ENCODE measurements at places on chromosomes 2 and 18.

DNA sequence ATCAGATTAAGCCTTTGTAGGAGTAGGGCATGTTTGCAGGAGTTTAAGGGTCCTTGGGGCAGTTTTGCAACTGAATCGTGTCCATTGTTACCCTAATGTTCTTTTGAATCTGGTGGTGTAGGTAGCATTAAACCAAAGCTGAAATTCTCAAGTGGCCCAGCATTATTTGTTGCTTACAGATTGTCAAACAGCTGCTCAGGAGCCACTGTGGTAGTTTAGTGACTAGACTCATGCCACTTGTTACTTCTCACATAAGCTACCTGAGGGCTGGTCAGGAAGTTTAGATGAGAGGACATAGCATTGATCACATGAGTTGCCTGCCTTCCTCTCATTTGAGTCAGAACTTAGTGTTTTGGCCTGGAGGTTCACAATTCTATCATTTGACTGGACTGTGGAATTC, 157.6 kb downstream of the HAUS1 start:
- DNase-seq: no peak

DNA sequence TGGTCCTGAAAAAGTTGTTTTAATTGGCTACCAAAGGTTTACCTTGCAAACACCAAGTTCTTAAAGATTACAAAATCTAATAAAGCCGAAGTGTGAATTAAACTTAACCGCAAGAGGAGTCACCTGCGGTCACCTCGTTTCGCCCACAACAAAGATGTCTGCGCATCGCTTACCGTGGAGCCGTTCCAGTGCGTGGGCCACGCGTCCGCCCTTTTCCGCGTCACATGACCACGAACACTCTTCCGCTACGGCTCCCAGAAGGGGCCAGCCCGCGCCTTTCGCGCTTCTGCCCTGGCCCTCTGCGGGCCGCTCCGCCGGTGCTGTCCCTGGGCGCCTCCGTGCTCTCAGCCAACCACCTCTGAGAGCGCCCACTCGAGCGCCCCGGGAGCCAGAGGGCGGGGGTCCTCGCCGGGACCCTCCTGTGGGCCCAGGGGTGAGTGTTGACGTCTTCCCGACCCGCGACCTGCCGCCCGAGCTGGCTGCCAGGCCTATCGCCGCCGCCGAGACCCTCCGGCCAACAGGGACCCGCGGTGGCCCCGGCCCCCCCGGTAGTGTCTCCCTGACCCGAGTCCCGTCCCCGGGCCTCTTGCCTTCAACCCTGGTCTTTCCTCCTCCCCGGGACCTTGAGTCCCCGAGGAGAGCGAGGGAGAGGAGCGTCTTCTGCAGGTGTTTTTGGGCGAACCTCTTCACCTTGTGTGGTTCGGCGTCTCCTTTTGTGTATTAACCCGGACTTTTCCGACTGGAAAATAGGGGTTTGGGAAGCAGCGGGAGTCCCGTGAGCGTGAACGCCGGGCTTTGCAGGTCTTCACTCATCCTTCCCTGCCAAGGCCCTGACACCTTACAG, at the start of gene MFF:
MFF (plus strand) TSS at position 257 of the 844 bp plus-strand sequence. CDS start 5,415 bp downstream, outside the sequence.
- peak; percentile 52 for DNase-seq

- no peak for DNase-seq
Observed at GRCh38 chr18:79413426-79413825, 17.7 kb downstream of the NFATC1 start.

GRCh38 chr2:196399722-196400691, 228.6 kb upstream of the STK17B start:
- DNase-seq: no peak

DNA sequence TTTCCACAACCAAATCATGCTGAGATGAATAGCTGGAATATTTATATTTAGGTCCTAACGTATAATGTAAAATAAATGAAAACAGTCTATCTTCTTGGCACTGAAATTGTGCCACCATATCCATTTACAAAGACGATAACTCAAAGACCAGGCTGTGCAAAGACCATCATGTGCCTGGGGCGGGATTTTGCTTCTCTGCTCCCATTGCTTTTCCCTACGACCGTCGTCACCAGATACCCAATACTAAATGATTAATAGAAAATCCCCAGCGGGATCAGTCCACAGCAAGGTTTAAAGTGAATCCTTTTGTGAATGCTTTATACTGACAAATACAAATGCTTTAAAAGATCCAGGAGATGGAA, 194.3 kb upstream of the ARL4C start:
- DNase-seq: peak; percentile 69

- no peak for DNase-seq
Observed at GRCh38 chr18:46642561-46642960, 14.5 kb downstream of the LOXHD1 start.

- no peak for DNase-seq
Observed at GRCh38 chr2:215022910-215023309, 115.5 kb downstream of the ABCA12 start.

DNA sequence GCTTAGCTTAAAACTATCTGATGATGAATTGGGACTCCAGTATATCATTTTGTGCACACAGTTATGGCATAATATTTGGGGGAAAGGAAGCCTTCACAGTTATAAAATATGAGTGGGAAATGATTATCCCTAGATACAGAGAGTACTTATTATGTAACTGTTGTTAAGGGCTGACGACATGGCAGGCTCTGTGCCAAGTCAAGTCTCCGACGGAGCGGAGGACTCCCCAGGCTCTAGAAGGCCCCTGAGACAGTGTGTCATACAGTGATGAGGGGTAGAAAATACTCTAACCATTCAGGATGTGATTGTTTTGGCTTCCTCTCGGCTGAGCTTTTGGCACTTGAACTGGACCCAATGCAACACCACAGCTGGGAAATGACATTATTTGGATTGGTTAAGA, 211.8 kb downstream of the SLC8A1 start:
- peak; percentile 20 for DNase-seq

DNA sequence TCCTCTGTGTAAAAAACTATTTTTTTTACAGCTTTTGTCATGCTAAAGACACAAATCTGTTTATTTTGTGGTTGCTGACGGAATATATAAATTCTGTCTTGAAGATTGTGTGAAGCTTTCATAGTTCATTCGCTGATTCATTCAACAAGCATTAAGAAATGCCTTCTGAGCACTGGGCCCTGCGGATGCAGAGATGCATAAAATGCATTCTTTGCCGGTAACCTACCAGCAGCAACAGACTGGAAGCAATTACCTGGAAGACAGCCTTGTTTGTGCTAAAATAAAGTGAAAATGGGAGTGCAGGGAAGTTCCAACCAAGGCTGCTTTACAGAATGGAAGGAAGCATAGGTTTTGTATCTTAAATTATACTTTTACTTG, 119.7 kb downstream of the PMAIP1 start:
- DNase-seq: no peak

- DNase-seq: no peak
Observed at GRCh38 chr2:3040066-3040428, 337.6 kb downstream of the EIPR1 start.

- no peak for DNase-seq
Observed at GRCh38 chr2:232097260-232097659, 135.7 kb downstream of the DIS3L2 start.

- DNase-seq: no peak
Observed at GRCh38 chr2:190406805-190407204, 1.4 kb upstream of the MFSD6 start.

GRCh38 chr2:1971124-1971523, 226.8 kb upstream of the PXDN start:
- no peak for DNase-seq

DNA sequence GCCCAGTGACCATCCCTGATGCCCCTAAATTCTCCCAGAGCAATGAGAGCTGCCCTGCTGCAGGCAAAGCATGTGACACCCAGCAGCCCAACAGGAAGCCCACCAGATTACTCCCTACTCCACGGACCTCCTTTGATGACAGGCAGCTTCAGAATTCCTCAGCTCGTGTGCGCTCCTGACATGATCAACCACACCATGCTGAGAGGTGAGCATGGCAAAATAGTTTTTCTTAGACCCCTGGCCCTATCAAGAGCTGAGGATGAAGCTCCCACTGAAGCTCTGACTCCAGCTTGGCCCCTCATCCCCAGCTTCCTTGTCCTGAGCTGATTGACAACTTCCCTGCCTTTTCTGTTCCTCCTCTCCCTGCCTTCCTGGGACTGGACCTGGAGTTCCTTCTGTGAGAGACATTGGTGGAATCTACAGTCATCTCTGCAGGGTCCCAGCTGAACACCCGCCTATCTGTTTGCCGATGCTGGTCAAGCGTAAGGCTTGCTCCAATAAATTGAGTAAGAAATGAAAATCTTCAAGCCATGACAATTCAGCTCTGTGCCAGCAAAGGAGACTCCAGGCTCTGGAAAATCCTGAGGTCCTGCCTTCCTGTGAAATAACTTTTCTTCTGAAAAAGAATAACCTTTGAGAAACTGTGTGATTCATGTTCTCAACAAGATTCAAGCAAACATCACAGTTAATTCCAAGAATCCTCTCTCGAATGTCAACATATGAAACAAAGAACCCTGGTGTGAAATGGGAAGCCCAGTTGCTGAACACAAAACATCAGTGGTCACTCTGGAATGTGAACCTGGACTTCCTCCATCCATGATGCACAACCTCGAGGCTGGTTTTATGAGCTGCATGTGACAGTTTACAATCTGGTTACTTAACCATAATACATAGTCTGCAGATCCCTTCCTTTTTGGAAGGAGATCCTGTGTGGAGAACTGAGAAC, 201.1 kb downstream of the SPP2 start:
- DNase-seq: no peak

DNA sequence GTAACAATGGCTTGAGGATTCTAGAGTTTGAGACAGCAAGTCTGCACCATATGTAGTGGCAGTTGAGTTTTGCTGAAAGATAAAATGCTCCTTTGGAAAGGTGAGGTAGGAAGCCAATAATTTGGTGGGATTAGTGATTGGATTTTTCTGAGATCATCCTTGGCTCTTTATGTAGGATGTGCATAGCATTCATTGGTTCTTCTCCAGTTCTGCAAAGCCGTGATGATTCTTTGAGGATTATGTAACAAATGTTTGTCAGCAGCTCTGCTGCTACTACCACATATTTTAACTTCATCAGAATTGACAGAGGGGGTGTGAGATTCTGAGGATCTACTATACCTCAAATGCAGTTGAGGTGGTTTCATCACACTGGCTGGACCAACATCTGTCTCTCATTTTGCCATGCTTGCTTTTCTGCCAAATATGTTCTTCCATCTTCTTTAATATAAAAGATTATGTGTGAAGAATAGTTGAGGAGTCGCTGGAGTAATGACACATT, 188.9 kb upstream of the RASGRP3 start:
- no peak for DNase-seq

GRCh38 chr18:63002305-63002704, 287.0 kb downstream of the PHLPP1 start:
- no peak for DNase-seq

- DNase-seq: no peak
Observed at GRCh38 chr2:142915502-142915901, 38.0 kb downstream of the KYNU start.

DNA sequence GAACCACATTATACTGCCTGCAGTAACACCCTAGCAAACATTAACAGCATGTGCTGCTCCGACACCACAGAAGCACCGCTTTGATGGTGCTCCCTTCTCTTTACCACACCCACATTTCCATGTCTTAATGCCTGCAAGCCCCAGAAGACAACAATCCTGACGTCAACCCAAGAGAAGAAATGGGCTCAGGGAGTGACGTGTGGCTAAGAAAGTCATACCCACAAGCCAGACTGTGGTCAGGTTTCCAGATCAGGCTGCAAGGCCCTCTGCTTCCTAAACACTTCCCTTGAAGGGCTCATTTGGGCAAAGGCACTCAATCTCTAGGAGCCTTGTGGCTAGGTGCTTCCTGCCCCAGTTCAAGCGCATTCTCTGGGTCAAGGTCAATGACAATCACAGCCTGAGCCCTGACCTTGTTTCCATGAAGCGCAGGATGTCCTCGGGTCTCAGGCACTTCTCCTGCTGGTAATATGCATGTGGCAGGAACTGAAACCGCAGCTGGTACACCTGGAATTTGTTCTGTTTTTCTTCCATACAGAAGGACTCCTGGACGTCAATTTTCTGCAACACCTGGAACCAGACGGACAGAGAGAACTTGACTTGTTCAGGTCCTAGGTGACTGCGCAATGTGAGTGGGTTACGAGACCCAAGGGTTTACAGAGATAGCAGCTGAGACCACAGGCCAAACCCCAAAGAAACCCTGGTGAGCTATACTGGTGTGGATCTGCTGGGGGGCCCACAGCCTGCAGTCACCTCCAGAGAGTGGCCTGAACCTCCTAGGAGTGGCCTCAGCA, 67.2 kb downstream of the POLR1A start:
- DNase-seq: no peak

DNA sequence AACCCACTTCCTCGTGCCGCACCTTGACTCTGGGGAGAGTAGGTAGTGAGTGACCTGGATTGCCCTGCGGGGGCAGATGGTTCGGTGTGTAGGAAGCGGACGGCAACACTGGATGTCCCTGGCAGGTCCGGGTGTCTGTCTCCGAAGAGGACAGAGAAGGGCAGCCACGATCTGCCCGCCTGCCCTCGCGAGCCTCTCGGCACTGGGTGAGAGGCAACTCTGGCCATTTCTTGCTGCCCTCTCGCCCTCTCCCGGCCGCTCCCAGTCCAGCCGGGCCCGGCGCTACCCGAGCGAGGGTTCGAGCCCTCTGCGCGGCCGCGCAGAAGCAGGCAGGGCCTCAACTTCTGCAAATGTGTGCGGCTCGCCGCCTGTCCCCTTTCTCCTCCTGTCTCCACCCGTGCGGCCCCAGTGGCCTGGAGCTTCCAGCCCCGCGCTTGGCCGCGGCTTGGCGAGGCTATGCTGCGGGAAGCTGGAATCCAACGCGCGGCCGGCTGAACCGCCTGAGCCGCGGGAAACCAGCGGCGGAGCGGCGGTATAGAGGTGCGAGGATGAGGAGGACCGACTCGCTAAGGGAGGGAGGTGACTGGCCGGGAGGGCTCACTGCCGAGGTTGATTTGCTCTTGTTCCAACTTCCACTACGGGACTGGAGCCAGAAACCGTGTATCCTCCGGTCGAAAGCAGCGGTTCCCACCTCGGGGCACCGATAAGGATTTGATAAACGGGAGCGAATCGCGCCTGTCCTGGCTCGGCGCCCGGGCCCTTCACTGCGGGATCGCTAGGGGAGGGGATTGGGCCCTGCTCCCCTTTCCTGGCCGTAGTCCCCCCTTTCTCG, 1.5 kb downstream of the EPAS1 start:
- DNase-seq: no peak

DNA sequence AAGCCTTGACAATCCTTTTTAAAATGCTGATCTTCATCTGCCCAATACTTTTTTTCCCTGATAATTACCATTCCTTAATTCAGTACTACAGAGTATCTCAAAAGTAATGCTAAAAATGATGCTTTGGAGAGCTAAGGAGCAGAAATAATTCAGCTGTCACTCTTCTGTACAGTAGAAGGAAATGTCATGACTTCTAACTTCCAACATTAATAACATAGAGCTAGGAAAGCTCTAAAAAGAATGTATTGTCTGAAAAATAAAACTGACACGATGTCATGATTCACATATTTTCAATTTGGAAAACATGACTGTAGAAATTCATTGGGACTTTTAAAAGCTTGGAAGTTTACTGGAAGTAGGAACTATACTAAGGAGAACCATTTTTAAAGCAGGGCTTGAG, 212.3 kb downstream of the GULP1 start:
- no peak for DNase-seq

- no peak for DNase-seq
Observed at GRCh38 chr2:208722731-208723130, 316.1 kb downstream of the PTH2R start.

- no peak for DNase-seq
Observed at GRCh38 chr2:12762976-12763375, 46.2 kb downstream of the TRIB2 start.
